Gastrocnemius medialis (tissue), 4 donors: ENCODE measurements at places on chromosomes 12 and 14. TPM values are rescaled to one million over a fixed set of nuclear protein-coding genes. Genes with fewer than 3 reads are reported as not detected.

RBMS2 gene
- 5.5 TPM for total RNA-seq

FBLN5 gene
- total RNA-seq: 19.6 TPM

TMTC1 gene
- 42.0 TPM for total RNA-seq

PEBP1 gene
- 442 TPM for total RNA-seq

ACSS3 gene
- total RNA-seq: 6.7 TPM

P2RX2 gene
- not detected for total RNA-seq

MYF6 gene
- 1,250 TPM for total RNA-seq

DNA sequence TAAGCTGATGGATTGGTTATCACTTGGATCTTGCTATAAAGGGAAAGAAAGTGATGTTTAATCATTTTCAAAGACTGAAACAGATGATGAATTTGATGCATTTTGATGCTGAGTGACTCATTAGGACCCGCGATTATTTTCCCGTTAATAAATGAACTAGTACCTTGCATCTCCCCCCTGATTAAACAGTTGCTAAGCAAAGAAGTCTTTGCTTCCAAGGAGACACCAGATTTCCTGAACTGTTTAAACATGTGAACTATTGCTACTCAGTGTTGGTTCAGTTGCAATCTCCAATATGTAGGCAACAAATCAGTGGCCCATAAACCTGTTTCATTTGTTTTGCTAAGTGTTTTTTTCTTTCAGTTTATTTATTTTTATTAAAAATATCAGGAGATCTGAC, 375.2 kb downstream of the AACS start:
- no peak overlapping the region for H3K4me3 ChIP-seq
- H3K4me1 ChIP-seq: no peaks in the 10 kb centered on the region
- DNase-seq: no peak
- H3K36me3 ChIP-seq: no peaks in the 10 kb centered on the region

DNA sequence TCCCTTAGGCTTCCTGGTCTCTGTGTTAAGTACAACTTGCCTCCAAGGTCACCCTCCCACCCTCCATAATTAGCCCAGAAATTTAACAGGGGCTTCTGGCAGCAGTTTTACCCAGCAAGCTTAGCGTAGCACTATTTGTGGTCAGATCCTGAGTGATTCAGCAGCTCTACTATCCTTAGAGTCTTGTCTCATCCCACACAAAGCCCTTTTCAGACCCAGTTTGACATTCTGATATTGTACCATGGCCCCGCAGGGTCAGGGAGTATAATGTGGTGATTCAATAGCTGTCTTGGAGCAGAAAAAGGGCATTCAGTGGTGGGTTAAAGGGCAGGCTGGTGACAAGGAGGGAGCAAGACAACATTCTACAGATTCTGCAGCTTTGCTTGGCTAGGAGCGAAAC, 153.8 kb upstream of the DDHD1 start:
- no peaks in the 10 kb centered on the region for H3K27me3 ChIP-seq
- no peak for DNase-seq
- H3K4me1 ChIP-seq: no peaks in the 10 kb centered on the region
- peak overlapping the region; percentile 51 for H3K4me3 ChIP-seq
- H3K27ac ChIP-seq: peak overlapping the region; percentile 0

DNA sequence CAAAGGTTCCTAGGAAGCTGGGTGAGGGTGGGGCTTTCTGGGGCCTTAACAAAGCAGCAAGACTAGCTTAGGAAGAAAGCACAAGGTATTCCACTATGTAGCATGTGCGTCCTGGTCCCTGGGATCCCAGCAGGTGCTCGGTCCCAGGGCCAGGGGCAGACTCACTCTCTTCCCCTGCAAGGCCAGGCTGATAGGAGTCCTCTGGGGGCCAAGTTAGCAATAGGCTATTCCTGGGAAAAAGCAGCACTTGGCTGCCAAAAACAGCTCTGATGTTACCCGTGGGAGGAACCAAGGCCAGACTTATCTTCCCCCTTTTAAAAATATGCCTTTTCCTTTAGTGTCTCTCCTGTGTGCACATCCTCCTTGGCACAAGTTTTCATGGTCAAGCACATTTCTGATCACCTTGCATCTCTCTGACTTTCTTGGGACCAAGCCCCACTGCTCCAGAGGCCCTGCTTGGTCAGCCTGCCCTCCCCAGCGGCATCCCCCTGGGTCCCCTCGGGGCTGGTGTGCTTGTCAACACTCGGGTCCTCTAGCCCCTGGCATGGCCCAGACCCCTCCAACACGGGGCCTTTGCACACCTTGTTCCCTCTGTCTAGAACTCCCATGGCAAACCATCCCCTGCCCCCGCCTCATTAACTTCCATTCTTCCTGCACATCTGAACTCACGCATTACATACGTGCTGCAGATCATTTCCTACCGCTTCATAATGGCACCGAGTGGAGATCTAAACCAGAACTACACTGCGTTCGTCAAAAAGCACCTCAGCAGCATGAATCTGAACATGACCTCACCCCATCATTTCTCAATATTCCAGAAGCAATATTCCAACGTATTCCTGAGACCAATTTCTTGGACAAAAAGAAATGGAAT, 21.9 kb downstream of the CCDC92 start:
- no peak overlapping the region for H3K27ac ChIP-seq
- peaks cover 6% of the 10 kb centered on the region for H3K4me1 ChIP-seq
- H3K27me3 ChIP-seq: no peaks in the 10 kb centered on the region
- H3K36me3 ChIP-seq: no peaks in the 10 kb centered on the region
- no peak for DNase-seq

DNA sequence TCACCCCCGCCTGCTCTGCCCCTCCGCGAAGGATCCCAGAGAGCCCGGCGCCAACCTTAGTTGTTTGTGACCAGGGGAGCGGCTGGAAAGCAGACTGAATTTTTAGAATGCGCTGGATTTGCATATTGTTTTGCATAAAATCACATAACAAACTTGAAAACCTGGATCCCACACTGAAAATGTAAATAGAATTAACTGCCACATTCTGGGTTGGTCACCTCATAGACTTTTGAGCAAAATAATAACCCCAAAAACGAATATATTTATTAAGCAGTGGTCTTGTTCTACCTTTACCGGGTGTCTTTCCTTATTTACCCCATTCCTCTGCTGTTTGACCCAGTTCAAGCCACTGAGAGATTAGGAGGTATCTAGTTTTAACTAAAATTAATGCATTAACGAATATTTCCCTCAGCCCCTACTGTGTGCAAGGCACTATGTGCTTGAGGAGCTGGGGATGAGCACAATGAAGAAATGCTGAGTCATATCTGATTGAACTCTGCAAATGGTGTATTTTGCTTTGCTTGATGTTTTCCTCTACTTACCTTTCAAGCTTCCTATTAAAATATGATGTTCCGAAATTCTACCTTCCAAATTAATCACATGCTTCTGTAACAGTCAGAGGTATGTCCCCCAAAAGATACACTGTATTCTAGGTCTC, 438 bp upstream of the EGLN3 start:
- peak overlapping the region; percentile 91 for H3K4me3 ChIP-seq
- peaks cover 11% of the 10 kb centered on the region for H3K4me1 ChIP-seq
- peak overlapping the region; percentile 78 for H3K27ac ChIP-seq
- H3K36me3 ChIP-seq: no peaks in the 10 kb centered on the region
- no peaks in the 10 kb centered on the region for H3K27me3 ChIP-seq

DNA sequence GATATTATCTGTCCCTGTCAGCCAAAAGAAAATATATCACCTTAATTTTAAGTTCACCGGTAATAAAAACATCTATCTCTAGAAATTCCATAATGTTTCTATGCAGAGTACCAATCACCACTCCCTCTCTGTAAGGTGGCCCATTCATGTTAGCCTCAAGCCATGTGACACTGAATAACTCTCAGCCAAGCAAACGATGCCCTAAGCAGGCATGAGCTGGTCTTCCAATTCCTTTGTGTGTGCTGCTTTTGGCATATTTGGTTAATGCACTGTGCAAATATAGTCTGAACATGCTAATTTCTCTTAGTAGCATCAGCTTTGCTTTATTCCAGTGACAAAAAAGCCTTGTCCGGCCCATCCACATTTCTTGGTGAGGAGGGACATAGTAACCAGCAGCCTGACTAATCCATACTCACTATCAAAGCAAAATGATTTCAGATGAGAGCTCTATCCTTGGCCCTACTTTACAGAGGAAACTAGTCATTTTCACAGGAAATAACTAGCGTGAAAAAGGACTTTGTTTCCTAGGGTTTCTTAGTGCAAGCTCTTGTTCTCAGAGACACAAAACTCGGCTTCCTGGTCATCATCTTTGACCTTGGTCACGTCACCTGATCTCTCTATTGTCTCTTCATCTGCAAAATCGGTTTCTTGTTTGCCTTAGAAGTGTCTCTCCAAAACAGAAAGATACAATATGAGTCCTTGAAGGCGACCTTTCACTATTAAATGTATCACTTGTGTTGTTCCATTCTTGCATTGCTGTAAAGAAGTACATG, 59.2 kb upstream of the RTRAF start:
- no peak overlapping the region for H3K27ac ChIP-seq
- no peak for DNase-seq
- H3K4me3 ChIP-seq: no peak overlapping the region
- no peaks in the 10 kb centered on the region for H3K36me3 ChIP-seq
- H3K27me3 ChIP-seq: no peaks in the 10 kb centered on the region

GRCh38 chr14:63203618-63204406, 431 bp upstream of the RHOJ start:
- peak overlapping the region; percentile 84 for H3K27ac ChIP-seq
- H3K4me3 ChIP-seq: peak overlapping the region; percentile 61
- H3K36me3 ChIP-seq: no peaks in the 10 kb centered on the region

- H3K4me1 ChIP-seq: peaks cover 9% of the 10 kb centered on the region
- no peak overlapping the region for H3K4me3 ChIP-seq
- no peaks in the 10 kb centered on the region for H3K36me3 ChIP-seq
- no peak overlapping the region for H3K27ac ChIP-seq
Observed at GRCh38 chr12:3615862-3616261, 124.9 kb downstream of the PRMT8 start.

DNA sequence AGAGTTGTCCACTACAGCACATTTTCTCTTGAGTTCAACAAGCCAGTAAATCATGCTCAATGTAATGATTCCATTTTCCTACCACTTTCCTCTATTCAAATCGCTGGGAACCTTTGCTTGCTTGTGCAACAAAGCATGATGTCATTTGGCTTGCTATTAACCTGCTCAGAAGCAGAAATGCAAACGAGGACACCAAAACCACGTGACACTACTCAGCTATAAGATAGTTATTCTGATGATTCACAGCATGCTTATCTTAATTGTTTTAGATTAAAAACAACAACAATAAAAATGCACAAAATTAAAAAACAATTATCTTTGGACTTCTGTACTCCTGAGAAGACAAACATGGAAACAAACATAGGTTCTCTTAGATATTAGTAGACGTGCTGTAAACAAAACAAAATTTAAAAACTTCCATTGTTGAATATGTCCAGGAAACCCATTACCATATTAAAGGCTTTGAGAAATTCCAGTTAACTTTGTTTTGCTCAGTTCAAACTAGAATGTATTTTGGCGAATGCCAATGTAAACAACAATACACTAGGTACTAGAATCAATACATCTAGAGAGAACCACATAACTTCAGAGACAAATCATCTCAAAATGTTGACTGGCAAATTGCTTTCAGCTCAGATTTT, 77.5 kb upstream of the KRAS start:
- H3K27ac ChIP-seq: no peak overlapping the region
- no peaks in the 10 kb centered on the region for H3K36me3 ChIP-seq
- DNase-seq: no peak
- no peak overlapping the region for H3K4me3 ChIP-seq
- peaks cover 2% of the 10 kb centered on the region for H3K4me1 ChIP-seq
- no peaks in the 10 kb centered on the region for H3K27me3 ChIP-seq
